ENCODE measurements at places on chromosomes 4 and X.

DNA sequence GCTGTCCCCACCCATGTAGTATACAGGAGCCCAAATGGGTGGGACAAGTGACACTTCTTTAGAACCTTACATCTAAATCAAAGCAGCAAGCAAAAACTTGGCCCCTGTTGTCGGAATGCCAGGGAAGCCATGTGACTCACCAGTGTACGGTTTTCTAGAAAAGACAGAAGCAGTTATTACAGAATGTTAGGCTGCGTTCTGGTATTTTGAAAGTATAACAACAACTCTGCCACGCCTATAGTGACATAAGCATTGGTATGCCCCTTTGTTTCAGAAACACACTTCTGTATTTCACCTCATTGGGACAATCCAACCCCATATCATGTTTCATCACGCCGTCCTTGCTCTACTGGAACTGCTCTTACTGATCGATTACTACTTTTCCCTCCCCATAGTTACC is 14.8 kb downstream of the PDHA1 start:
- peak; percentile 15 for DNase-seq

- DNase-seq: peak; percentile 9
Measured at GRCh38 chr4:113179996-113180395, 130.5 kb downstream of the ANK2 start.

GRCh38 chr4:109826719-109827118 is 1.1 kb upstream of the RRH start:
- peak; percentile 12 for DNase-seq

DNA sequence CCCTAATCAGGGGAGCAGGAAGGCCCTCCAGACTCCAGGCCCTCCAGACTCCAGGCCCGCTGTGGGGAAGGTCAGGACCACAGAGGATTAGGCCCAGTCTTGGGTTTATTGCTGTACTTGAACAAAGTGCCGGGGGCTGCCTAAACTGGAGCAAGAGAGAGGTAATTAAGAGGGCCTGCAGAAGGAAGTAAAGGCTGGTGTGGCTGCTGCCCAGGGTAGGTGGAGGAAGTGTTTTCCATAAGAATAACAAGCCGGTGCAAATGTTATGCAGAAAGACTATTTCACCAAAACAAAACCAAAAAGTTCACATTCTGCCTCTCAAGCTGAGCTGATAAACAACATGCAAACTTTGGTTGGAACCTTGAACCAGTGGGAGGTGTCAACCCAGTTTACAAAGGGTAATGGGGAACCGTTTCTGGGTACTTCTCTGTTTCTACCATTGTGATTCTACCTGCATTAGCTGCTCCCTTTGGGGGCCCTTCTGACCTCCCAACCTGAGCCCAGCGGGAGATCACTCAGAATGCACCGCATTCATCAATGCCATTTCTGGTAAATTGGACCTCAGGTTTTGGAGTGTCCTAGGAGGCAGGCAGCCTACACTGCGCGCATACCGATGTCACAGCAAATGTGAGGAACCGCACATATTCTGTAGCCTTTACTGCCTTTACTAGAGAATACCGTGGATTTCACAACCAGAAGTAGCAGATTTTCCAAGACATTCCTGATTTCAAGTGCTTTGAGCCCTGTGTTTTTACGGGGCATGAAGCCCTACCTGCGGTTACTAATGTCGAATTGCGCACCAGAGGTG is 59.7 kb upstream of the BCOR start:
- DNase-seq: no peak

DNA sequence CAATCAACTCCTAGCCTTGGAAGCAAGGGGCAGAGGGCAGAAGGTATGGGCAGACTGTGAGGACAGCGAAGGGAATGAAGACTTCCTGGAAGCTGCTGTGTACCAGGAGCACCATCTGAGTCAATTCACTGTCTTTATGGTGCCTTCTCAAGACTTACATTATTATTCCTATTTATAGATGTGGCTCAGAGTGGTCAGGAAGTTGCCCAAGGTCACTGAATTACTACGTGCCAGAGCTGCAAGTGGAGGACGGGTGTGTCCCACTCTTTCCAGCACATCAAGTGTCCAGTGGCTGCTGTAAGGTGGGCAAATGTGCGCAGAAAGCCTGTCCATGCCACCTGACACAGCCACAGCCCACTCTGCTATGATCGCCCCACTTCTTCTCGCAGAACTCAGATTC is 32.0 kb downstream of the SMPX start:
- DNase-seq: no peak

DNA sequence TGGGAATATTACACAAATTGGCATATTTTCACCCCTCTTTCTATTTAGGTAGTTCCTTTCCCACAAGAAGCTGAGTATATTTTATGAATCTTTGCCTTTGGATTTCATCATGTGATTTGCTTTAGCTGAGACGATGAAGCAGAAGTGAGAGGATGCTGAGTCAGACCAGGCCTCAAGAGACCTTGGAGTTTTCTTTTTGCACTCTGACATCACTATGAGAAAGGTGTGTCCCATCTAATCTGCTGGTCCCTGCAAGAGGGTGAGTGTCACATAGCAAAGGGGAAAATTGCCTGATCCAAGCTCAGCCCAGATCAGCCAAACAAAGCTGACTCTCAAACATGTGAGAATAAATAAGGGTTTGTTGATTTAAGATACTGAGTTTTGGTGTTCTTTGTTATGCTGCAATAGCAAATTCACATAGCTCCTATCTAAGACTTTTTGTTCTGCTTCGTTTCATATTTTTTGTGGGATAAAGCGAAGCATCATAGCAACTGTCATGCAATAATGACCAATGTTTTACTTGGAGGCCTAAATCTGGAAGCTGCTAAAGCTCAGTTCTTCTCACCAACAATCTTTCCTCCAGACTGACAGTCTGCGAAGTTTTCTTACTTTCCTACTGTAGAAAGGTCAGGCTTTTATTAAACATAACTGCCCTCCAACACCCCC is 176.9 kb downstream of the PDHA2 start:
- peak; percentile 86 for DNase-seq

- DNase-seq: no peak
Measured at GRCh38 chrX:50865311-50865710, 45.2 kb upstream of the BMP15 start.
